Transverse colon (tissue), 4 donors: ENCODE measurements at places on chromosomes 5 and 9.
A peak's percentile ranks its signal among the peaks of the same experiment; 100 is the strongest.

GRCh38 chr5:1432296-1432695 is 12.9 kb downstream of the SLC6A3 start:
- no peaks in the 10 kb centered on the region for H3K36me3 ChIP-seq
- no peaks in the 10 kb centered on the region for H3K27me3 ChIP-seq
- no peak overlapping the region for H3K4me3 ChIP-seq

DNA sequence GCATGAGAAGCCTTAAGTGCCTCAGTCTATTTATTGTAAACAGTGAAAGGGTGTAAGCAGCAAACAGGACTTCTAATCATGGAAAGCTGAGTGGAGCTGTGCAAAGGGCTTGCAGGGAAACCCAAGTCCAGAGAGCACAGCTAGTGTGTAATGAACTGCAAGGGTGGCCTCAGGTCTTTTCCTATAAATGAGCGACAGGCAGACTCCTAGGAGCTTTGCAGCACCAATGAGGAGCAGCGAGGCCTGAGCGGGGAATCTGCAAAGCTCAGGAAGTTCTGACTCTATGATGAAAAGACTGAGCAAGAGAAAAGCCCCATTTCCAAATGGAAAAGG is 250.1 kb upstream of the MAP3K1 start:
- no peaks in the 10 kb centered on the region for H3K27me3 ChIP-seq
- no peaks in the 10 kb centered on the region for H3K4me1 ChIP-seq
- no peaks in the 10 kb centered on the region for H3K36me3 ChIP-seq
- no peak for DNase-seq

GRCh38 chr5:89582768-89583339 is 699.9 kb upstream of the MEF2C start:
- H3K27me3 ChIP-seq: no peaks in the 10 kb centered on the region
- H3K27ac ChIP-seq: no peak overlapping the region
- H3K4me1 ChIP-seq: no peaks in the 10 kb centered on the region
- no peaks in the 10 kb centered on the region for H3K36me3 ChIP-seq
- H3K4me3 ChIP-seq: no peak overlapping the region

DNA sequence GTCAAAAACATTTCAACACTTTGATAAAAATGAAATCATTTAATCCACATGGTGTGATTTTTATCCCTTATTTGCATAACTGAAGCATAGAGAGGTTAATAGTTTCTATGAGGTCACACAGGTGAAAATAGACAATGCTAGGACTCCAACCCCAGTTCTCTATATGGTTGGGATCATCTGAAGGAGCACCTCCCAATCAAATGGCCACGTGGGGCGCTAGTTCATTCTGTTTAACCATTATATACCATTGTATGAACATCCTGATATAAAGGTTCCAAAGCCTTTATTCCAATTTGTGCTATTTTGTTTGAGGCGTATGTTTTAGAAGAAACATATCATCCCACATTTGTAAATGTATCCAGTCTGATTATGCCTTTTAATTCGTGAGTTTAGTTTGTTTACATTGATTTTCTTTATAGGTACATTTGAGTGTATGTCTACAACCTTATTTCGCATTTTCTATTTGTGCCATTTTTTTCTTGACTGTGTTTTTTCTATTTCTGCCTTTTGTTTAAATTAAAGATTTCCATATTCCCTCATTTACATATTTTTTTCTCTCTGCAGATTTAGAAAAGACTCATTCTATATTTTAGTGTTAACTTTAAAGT is 1092.0 kb downstream of the MAT2B start:
- H3K4me3 ChIP-seq: no peak overlapping the region
- no peaks in the 10 kb centered on the region for H3K4me1 ChIP-seq
- H3K36me3 ChIP-seq: no peaks in the 10 kb centered on the region
- no peaks in the 10 kb centered on the region for H3K27me3 ChIP-seq
- H3K27ac ChIP-seq: no peak overlapping the region
- no peak for DNase-seq

GRCh38 chr5:137075163-137075970 is 423.8 kb downstream of the SPOCK1 start:
- no peaks in the 10 kb centered on the region for H3K4me1 ChIP-seq
- H3K27me3 ChIP-seq: no peaks in the 10 kb centered on the region
- no peaks in the 10 kb centered on the region for H3K36me3 ChIP-seq
- DNase-seq: peak; percentile 74

DNA sequence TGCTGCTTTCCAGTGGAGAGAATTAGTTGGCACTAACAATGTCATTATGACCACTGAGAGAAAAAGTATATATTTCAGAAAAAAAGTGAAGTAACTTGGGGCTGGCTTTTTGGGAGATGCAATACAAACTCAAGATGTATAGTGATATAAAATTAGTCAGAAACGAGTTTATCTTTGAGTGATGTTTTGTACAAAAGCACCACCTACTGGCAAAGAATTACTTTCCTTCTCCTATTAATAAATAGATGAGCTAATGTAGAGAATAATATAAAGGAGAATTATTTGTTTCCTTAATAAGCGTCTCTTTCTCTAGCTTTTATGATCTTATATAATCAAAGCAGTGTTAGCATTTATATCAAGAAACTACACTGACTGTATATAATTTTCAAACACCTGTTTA is 158.8 kb downstream of the MEF2C start:
- H3K36me3 ChIP-seq: no peaks in the 10 kb centered on the region
- H3K27ac ChIP-seq: no peak overlapping the region
- DNase-seq: no peak
- H3K4me3 ChIP-seq: no peak overlapping the region
- H3K27me3 ChIP-seq: no peaks in the 10 kb centered on the region

- peaks cover 45% of the 10 kb centered on the region for H3K4me1 ChIP-seq
- peaks cover 73% of the 10 kb centered on the region for H3K27me3 ChIP-seq
- H3K4me3 ChIP-seq: peak overlapping the region; percentile 63
- H3K36me3 ChIP-seq: no peaks in the 10 kb centered on the region
- peak overlapping the region; percentile 87 for H3K27ac ChIP-seq
- DNase-seq: no peak
These were observed 4.1 kb downstream of the NRARP start for GRCh38 chr9:137297966-137298365.

DNA sequence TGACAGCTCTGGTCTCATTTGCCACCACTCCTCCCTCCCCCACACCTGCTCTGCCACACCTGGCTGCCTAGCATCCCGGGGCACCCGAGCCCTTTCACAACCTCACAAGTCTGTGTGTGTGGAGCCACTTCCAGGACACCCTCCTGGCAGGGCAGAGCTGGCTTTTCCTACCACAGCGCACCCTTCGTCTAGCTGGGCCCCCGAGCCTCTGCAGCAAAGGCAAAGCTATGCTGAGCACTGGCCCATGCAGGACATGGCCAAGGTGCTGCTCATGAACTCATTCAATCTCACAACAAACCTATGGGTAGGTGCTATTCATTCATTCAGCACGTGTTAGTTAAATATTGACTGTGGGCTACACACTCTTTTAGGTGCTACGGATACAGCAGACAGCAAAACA is 43.4 kb downstream of the DUSP1 start:
- no peaks in the 10 kb centered on the region for H3K36me3 ChIP-seq
- no peak overlapping the region for H3K27ac ChIP-seq
- no peak for DNase-seq
- no peak overlapping the region for H3K4me3 ChIP-seq

DNA sequence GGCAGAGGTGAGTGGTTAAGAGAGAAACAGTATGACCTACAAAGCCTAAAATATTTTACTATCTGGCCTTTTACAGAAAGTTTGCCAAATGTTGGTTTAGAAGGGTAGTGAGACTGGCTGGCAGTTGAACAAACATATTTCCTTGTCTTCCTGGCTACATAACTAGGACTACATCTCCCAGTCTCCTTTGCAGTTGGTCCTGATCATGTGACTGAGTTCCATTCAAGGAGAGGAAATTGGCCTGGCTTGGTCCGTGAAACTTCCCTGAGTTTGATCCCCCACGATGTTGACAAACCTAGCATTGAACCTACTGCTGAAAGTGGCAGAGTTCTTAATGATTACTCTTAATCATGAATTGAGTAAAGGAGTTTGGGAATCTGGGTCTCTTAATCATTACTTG is 280.8 kb downstream of the SLIT3 start:
- no peaks in the 10 kb centered on the region for H3K36me3 ChIP-seq
- no peak for DNase-seq
- no peaks in the 10 kb centered on the region for H3K4me1 ChIP-seq
- H3K27me3 ChIP-seq: no peaks in the 10 kb centered on the region
- no peak overlapping the region for H3K27ac ChIP-seq

- no peaks in the 10 kb centered on the region for H3K36me3 ChIP-seq
- no peak for DNase-seq
- no peak overlapping the region for H3K27ac ChIP-seq
- H3K4me3 ChIP-seq: no peak overlapping the region
- H3K27me3 ChIP-seq: peaks cover 5% of the 10 kb centered on the region
These were observed 9.0 kb downstream of the DBH start for GRCh38 chr9:133645021-133645765.

DNA sequence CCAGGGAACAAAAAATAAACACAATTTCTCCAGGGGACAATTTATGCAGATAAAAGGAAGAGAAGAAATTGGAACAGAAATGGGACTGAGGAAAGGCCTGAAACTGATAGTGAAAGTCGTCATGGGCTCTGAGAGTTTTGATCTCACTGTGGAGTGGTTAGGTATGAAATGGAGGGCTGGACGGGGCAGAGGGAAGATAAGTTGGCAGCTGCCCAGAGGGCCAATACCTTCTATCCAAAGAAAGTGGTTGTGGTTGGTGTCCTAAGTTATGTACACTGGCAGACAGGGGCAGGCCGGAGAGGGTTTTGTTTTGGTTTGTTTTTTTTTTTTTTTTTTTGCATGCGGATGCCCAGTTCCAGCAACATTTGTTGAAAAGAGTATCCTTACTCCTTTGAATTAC is 46.1 kb downstream of the ZNF618 start:
- no peak overlapping the region for H3K27ac ChIP-seq
- no peaks in the 10 kb centered on the region for H3K36me3 ChIP-seq
- no peak overlapping the region for H3K4me3 ChIP-seq
- no peaks in the 10 kb centered on the region for H3K27me3 ChIP-seq
- DNase-seq: no peak
- H3K4me1 ChIP-seq: no peaks in the 10 kb centered on the region

GRCh38 chr5:1141834-1142233 is 30.0 kb upstream of the SLC12A7 start:
- no peak overlapping the region for H3K4me3 ChIP-seq
- no peak for DNase-seq
- H3K4me1 ChIP-seq: peaks cover 23% of the 10 kb centered on the region
- H3K36me3 ChIP-seq: no peaks in the 10 kb centered on the region

GRCh38 chr5:40389591-40389990 is 290.1 kb upstream of the PTGER4 start:
- DNase-seq: no peak
- H3K4me1 ChIP-seq: no peaks in the 10 kb centered on the region
- H3K27me3 ChIP-seq: no peaks in the 10 kb centered on the region
- H3K36me3 ChIP-seq: no peaks in the 10 kb centered on the region

DNA sequence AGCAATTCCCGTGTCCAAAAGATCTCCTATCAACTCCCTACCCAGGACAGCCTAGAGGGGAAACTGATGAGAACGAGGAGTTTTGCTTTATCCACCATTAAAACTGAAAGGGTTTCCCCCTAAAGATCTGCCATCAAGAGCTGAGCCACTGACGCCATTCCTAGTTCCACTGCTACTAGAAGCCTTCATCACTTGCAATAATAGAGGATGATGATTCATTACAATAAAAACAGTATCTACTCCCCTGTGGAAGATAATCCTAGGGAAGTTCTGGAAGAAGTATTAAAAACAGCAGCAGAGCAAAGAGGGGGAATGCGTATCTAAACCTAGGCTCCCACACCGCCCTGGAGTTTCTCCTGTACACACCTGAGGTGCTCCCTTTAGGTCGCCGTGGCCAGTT is 394.5 kb downstream of the BNC2 start:
- H3K4me1 ChIP-seq: no peaks in the 10 kb centered on the region
- H3K36me3 ChIP-seq: no peaks in the 10 kb centered on the region
- no peaks in the 10 kb centered on the region for H3K27me3 ChIP-seq
- no peak overlapping the region for H3K27ac ChIP-seq

GRCh38 chr9:23606107-23606506 is 219.9 kb downstream of the ELAVL2 start:
- no peak overlapping the region for H3K4me3 ChIP-seq
- DNase-seq: no peak
- no peaks in the 10 kb centered on the region for H3K36me3 ChIP-seq
- H3K4me1 ChIP-seq: no peaks in the 10 kb centered on the region
- H3K27ac ChIP-seq: no peak overlapping the region

DNA sequence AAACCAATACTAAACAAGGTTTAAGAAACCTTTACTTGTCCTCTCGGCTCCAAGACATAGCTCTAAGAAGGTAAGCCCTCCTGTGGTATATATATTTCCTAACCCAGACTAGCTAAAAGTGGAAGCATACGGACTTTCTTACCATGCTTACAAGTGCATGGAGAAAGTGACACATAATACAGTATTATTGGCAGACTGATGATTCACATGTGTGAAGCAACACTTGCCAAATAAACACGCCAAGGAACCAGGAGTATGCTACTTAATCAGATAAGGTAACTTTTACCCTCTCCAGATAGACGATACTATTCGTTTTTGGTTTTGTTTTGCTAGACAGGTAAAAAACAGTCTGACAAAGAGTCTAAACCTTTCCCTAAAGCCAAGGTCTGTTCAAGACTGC is 264.1 kb downstream of the MLLT3 start:
- DNase-seq: no peak
- H3K27me3 ChIP-seq: no peaks in the 10 kb centered on the region
- no peak overlapping the region for H3K4me3 ChIP-seq
- H3K36me3 ChIP-seq: no peaks in the 10 kb centered on the region
- no peaks in the 10 kb centered on the region for H3K4me1 ChIP-seq

- no peak for DNase-seq
- H3K36me3 ChIP-seq: no peaks in the 10 kb centered on the region
- no peak overlapping the region for H3K4me3 ChIP-seq
- no peaks in the 10 kb centered on the region for H3K27me3 ChIP-seq
- H3K27ac ChIP-seq: peak overlapping the region; percentile 74
These were observed 85.3 kb downstream of the NSUN2 start for GRCh38 chr5:6547498-6547897.

DNA sequence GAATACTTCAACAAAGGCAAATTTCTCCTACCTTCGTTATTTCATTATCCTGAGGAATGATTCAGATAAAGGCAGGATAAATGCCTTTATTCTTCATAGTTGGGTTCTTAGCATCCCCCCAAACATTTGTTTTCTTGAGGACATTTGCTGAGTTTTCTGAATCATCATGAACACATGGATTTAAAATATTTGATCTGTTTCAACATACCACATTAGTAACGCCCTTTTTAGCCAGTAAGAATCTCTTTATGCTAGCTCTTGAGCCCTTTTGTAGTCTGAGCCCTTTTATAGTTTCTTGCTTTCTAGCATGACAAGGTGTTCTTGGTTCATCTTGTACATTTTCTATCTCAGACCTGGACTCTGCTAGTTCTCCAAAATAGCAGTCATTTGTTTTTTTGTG is 27.9 kb downstream of the SKIC3 start:
- peaks cover 68% of the 10 kb centered on the region for H3K36me3 ChIP-seq
- no peak for DNase-seq
- no peak overlapping the region for H3K27ac ChIP-seq
- peaks cover 6% of the 10 kb centered on the region for H3K4me1 ChIP-seq

GRCh38 chr5:168807287-168807686 is 228.1 kb upstream of the PANK3 start:
- DNase-seq: no peak
- no peak overlapping the region for H3K27ac ChIP-seq
- no peak overlapping the region for H3K4me3 ChIP-seq
- no peaks in the 10 kb centered on the region for H3K36me3 ChIP-seq
- no peaks in the 10 kb centered on the region for H3K27me3 ChIP-seq
